LHCN-M2 (cell line): ENCODE measurements at places on chromosomes 7 and 10. TPM values are rescaled to one million over a fixed set of nuclear protein-coding genes. Genes with fewer than 3 reads are reported as not detected.

Gene UPK3BL2
- total RNA-seq: 1.0 and 4.3 TPM in 2 replicates

Gene ORC5
- 32.6 and 33.7 TPM in 2 replicates for total RNA-seq

Gene STAG3
- 0.23 and 0.96 TPM in 2 replicates for total RNA-seq

Gene PFKP
- 174 and 216 TPM in 2 replicates for total RNA-seq

Gene LRRD1
- 0.06 TPM in 1 of 2 replicates, not detected in the other for total RNA-seq

Gene CCNY
- total RNA-seq: 51.6 and 63.7 TPM in 2 replicates

Gene DRGX
- not detected in 2 replicates for total RNA-seq

Gene SPDYE5
- total RNA-seq: not detected in 2 replicates

Gene CEP55
- 99.7 and 102 TPM in 2 replicates for total RNA-seq

Gene IDI2
- total RNA-seq: not detected in 2 replicates

Gene INMT
- total RNA-seq: 1.4 and 1.7 TPM in 2 replicates

Gene CDC123
- 102 and 106 TPM in 2 replicates for total RNA-seq

Gene PON3
- total RNA-seq: not detected in 2 replicates

Gene JAKMIP3
- not detected in 2 replicates for total RNA-seq

Gene NUPR2
- total RNA-seq: not detected in 2 replicates

Gene ITGB1
- total RNA-seq: 1,506 and 2,151 TPM in 2 replicates

Gene C7orf33
- total RNA-seq: not detected in 2 replicates

Gene GRID2IP
- not detected in 2 replicates for total RNA-seq

Gene TMEM176A
- not detected in 2 replicates for total RNA-seq

Gene SFTPA2
- total RNA-seq: not detected in 2 replicates
